ENCODE measurements at places on chromosomes 16 and 17.

DNA sequence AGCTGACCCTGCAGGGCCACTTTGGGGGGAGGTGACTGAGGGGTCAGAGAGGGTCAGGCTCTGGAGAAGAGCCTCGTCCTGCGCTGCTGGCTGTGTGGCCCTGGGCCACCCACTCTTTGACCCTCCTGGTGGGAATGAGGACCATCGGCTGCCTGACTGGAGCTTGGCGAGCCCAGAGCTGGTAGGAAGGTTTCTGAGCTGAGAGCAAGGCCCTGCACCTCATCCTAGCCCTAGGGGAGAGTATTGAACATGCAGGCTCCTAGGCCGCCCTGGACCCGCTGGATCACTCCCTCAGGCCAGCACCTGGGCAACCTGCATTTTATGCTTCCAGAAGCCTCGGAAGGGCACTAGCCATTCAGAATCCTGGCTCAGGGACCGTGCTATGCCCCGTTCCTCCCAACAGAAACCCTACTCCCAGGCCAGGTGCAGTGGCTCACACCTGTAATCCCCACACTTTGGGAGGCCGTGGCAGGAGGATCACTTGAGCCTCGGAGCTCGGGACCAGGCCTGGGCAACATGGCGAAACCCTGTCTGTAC is 14.5 kb downstream of the MAP2K3 start:
- DNase-seq, result no peak

DNA sequence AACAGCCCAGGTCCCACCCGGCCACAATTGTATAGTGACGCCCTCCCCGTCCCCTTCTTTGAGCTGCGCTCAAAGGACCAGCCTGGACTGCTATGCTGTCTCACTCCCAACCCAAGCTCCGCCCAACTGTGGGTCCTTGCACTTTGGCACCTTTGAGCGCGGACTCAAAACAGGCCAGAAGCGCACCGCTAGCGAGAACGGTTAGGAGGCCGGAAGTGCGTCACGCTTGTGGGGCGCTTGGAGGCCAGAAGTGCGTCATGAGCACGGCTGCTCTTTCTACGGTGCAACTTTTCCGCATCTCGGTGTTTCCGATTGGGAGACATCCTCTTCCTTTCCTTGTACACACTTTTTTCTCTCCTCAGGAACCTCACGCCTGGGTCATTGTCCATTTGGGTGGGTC is at the start of gene ZNF19:
ZNF19 (minus strand) TSS at position 203 of the 400 bp plus-strand sequence. CDS start 7,210 bp downstream, outside the sequence.
- no peak for DNase-seq

- DNase-seq, result no peak
Observed at GRCh38 chr16:53043986-53044601, 8.6 kb downstream of the CHD9NB start.

DNA sequence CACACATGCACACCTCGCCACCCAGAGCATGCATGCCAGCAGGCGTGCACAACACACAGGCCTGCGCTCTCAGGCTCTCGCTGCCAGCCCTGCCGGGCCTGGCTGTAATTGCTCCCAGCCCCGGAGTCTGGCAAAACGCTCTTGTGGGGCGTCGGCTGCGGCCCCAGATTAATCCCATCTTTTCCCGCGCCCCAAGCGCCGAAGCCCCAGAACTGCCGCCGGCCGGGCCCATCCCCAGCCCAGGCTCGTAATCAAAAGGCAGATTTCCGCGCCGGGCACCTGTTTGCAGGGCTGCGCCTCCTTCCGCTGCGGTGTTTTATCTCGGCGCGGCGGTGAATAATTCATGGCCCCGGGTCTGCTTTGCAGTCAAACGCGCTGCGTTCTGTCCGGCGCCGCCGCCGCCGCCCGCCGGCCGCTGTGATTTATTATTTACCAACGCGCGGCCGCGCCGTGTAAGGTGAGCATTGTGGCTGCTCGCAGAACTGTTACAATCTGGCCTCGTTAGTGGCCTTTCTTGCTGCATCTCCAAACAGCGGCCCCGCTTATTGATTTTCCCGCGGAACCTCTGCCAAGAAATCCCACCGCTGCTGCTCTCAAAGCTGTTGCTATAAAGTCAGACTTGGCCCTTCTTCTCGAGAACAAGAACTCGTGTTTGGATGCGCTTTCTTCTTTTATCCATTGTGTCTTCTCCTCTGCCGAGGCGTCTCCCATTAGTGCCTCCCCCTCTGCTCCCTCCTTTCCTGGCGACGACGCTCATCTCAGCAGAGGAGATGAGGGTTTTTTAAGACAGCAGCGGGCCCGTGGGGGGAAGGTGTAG is 126.1 kb downstream of the IRX5 start:
- DNase-seq, result no peak

GRCh38 chr17:49566668-49567071 is 9.0 kb upstream of the NXPH3 start:
- DNase-seq, result no peak

DNA sequence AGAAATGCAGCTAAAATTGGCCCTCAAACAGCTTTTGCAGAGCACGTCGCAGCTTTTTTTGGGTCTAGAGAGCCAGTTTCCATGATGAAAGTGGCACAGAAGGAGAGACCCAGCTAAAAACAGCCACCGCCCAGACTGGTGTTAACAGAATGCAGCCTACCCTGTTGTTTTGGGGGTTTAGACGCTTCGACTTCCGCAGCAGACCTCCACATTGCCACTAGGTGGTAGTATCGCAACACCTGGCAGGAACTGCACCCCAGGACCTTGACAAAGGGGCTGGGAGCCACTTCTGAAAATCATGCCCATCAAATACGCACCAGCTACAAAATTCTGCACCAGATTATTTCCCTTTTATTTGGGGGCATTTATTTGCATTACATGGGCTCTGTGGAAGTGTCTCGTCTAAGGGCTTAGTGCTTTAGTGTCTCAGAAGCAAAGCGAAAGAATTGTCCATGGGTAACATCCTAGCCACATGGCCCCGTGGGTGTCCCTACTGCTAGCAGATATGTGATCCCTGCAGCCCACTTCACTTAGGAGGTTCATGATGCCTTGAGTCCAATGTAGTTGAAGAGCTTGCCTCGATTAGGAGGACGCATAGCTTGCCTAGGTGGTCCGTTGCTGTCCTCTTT is 167.1 kb downstream of the HAPSTR1 start:
- DNase-seq, result peak; percentile 45

GRCh38 chr16:57813466-57813865 is 11.2 kb upstream of the KIFC3 start:
- no peak for DNase-seq

DNA sequence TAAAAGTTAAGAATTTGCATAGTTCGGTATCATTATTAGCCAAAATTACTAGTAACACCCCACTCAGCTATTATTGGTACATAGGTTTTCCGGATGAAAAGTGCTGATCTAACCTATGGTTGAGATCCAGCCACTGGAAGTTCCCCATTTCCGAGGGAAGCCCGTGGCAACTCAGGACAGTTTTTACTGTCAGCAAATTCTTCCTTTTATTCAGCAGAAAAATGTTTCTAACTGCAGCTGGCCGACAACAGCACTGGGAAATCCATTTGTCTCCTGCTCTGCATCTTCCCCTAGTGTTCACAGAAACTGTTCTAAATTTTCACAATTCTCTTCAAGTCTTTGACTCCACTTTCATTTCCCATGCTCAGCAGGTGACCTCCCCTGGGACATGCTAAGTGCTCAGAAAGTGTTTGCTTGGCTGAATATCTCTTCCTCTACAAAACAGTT is 15.5 kb upstream of the MMD start:
- no peak for DNase-seq

- no peak for DNase-seq
Observed at GRCh38 chr17:48438516-48439061, 8.6 kb upstream of the SKAP1 start.

- no peak for DNase-seq
Observed at GRCh38 chr16:59060207-59060606, 326.1 kb upstream of the GOT2 start.

- DNase-seq, result no peak
Observed at GRCh38 chr16:69579783-69580481, 14.2 kb downstream of the NFAT5 start.

GRCh38 chr16:9092282-9092977 is 986 bp downstream of the HAPSTR1 start:
- no peak for DNase-seq

- DNase-seq, result no peak
Observed at GRCh38 chr16:89152831-89153700, 18.5 kb upstream of the CDH15 start.

- DNase-seq, result no peak
Observed at GRCh38 chr17:78525511-78526160, 51.6 kb downstream of the DNAH17 start.

DNA sequence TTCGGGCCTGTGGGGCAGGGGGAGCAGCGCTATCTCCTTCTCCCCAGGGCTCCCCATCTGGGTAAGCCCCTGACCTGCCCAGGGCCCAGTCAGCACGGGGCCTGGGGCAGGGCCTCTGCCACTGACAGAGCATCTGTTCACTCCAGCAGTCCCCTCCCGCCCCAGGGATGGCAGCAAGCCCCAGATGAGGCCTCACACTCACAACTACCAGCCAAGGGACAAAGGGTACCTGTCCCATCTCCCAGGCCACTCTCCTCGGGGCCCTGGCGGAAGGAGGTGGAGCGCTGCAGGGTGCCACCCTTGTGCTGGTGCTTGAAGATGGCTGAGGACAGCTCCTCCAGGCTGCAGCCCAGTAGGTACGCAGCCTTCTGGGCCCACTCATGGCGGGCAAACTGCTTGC is 64.8 kb downstream of the MYO18A start:
- DNase-seq, result no peak

- DNase-seq, result no peak
Observed at GRCh38 chr17:61280338-61280737, 119.3 kb upstream of the TBX2 start.

DNA sequence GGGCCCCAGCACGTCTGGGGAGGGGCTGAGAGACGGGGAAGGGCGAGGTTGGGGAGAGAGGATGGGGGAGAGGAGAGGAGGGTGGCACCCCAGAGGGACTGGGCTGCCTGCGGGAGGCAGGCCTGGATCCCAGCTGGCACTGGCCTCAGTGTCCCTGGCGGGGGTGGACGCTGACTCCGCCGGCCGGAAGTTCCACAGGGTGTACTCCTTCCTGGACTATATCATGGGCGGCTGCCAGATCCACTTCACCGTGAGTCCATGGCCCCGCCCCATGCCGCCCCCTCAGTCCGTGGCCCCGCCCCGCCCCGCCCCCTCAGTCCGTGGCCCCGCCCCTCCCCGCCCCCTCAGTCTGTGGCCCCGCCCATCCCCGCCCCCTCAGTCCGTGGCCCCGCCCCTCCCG is 11.3 kb downstream of the CPNE7 start:
- no peak for DNase-seq
